T-helper 22 cell (primary cell): ENCODE measurements at places on chromosomes 11 and 22.

DNA sequence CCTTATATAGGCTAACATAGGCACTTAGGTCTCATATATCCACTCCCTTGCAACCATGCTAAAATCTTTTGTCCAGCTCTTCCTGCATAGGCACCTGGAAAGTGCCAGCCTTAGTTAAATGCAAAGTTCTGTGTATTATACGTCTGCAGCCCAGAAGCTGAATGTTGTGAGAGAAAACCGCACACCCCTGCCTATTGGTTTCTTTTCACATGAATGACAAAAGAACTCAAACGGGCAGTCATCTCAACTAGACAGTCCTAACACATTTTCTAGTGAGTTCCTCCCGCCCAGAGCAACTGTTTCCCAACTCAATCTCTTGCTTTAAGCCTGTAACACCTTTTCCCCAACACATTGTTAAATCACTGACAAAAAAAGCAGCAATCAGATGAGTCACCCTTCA is 69.4 kb upstream of the SC5D start:
- no peak for DNase-seq

DNA sequence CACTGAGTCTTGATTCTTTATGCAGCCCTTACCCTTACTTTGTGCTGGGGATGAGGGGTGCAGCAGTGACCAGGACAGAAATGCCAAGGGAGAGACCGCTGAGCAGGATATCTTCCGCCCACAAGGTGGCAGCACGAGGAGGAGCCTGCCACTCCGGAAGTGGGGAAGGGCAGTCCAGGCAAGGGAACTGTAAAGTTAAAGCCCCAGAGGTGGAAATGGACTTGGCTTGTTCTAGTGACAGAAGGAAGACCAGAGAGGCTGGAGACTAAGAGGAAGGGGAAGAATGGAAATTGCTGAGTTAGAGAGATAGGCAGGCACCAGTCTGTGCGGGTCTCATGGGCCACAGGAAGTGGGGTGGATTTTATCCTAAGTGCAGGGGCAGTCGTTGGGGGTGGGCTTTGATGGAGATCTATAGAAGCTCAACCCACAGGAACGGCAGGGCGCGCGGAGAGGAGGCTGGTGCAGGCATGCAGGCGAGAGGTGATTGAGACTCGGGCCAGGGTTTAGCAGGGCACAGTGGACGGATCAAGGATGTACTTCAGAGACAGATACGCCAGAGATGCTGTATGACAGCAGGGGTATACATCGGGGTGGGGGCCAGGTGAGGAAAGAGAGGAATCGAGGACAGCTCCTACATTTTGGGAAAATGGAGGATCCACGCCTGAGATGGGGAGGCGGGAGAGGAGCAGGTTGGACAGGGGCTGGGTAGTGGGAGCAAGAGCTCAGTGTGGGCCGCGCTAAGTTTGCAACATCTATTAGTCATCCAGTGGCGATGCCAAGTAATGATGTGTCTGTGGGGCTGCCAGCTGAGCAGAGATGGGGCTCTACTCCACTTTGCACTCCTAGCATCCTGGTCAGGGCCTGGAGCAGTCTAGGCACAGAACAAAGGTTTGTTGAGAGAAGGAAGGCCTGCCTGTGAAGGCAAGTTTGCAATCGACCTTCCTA is 3.3 kb upstream of the GRK2 start:
- DNase-seq, result no peak

GRCh38 chr11:123086305-123086704 is 24.4 kb upstream of the HSPA8 start:
- no peak for DNase-seq

- no peak for DNase-seq
Observed at GRCh38 chr11:92546603-92547002, 322.0 kb downstream of the FAT3 start.

GRCh38 chr11:108483163-108483562 is 15.0 kb downstream of the POGLUT3 start:
- no peak for DNase-seq

GRCh38 chr11:19873730-19874129 is 161.1 kb downstream of the NAV2 start:
- DNase-seq, result no peak

- no peak for DNase-seq
Observed at GRCh38 chr22:36619797-36620399, 83.7 kb downstream of the CACNG2 start.
